ENCODE measurements at places on chromosomes 5 and 9. TPM values are rescaled to one million over a fixed set of nuclear protein-coding genes. Genes with fewer than 3 reads are reported as not detected.

Gene LHX2
- total RNA-seq = not detected

DNA sequence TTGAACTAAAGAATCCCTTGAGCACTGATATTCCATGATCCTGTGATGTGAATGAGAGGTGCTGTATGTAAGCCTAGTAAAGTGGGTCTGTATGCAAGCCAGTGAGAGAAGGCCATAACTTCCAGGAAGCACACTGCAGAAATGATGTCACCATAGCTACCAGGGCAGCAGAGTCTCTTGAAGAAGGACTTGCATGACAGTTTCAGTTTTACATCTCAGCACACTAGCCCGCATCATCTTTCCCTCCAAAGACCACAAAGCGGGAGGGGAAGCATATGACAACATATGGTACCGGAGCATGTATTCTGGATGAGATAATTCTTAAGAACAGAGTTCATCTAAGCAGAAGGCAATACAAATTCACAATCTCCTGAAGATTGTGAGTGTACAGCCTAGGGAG lies 37.6 kb upstream of the MAST4 start:
- no peak for DNase-seq

DNA sequence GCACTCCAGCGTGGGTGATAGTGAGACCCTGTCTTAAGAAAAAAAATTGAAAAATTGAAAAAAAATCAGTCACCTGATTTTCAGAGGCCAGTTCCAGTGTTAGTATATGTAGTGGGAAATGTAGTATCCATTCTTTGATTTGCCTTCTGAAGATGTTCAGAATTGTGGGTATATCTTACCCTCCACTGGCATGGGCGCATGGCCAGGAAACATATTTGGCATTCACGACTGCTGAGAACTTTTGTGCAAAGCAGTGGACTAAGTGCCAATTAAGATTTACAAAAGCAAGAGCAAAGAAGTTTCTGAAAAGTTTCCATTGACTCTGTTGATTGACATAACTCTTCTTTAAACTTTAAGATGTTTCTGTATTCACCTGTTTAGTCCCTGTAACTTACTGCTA lies 2.4 kb downstream of the CAVIN4 start:
- no peak for DNase-seq

GRCh38 chr9:125803526-125803925 lies 56.4 kb downstream of the PBX3 start:
- DNase-seq = no peak

Data from T-cell (primary cell).